ENCODE measurements at places on chromosomes 3 and 15.

DNA sequence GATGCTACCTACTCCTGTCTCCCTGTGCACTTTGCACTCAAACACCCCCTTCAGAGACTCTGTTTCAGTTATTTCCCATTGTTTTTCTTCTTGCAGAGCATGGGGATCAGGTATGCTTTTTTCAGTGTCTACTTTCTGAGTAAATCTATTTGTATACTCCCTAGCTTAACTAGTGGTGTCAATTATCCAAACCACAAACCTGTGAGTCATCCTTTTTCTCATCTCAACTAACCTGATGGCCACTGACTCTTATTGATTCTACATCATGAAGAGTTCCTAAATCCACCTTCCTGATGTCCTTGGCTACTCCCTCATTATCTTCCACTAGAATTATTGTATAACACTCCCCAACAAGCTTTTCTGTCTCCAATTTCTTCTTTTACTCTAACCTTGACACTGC is 68.0 kb downstream of the DIPK2A start:
- no peak for DNase-seq

DNA sequence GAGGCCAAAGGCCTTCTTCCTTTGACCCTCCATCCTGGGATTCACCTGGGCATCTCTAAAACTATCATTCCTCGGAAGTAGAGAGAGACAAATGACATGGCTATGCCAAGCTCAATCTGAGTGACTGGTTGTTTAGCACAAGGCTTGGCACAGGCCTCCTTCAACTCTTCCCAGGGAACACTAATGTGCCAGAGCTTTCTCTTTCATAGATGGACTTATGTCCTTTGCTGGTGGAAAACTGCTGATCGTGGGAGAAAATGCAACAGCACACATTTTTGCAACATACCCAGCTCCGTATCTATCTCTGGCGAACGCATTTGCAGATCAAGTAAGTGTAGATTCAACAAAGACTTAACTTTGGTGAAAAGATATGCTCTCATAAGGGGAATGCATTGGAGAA is 36.5 kb downstream of the AQP9 start:
- no peak for DNase-seq

DNA sequence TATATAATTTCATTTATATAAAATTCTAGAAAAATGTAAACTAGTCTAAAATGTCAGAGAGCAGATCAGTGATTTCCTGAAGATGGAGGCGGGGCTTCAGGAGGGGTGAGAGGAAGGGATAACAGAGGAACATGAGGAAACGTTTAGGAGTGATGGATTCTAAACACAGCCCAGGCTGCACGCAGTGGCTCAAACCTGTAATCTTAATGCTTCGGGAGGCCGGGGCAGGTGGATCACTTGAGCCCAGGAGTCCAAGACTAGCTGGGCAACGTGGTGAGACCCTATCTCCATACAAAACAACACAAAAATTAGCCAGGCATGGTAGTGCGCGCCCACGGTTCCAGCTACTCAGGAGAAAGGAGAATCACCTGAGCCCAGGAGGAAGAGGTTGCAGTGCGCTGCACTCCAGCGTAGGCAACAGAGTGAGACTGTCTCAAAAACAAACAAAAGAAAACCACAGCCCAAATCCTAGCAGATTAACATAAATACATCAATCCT is 18.0 kb upstream of the IQCF1 start:
- DNase-seq: no peak

- DNase-seq: no peak
Observed at GRCh38 chr15:68676011-68676605, 97.3 kb downstream of the CORO2B start.

DNA sequence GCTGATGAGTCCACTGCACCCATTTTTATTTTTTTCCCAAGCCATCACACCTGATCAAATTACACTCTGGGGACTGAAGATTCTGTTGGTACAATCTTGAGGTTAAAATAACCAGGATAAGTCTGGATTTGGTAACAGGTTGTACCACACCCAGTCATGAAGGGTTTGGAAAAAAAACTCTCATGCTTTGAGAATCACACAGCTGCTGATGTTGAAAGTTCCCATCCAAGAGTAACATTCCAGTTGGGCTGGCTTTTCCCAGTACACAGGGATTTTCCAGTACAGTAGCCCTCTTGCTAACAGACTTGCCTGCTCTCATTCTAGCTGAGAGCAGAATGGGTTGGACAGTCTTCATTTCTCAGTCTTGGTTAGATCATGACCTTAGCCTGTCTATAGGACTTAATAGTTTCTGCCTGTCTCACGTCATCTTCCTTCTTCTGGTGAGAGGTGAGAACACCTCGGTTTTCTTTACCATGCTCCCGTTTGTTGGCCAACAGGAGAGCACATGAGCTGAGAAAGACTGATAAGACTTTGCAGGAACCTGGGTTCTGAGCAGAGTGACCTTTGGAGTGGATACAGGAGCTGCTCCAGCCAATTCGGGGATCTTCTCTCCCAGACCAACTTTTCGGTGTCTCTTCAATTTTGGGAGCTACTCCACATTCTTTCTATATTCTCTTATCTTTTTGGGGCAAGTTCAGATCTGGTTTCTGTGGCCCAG is 300.1 kb upstream of the LYSMD4 start:
- no peak for DNase-seq

Measured in hepatic stellate cell (primary cell).